AG08395 (cell line): ENCODE measurements at places on chromosomes 7 and 10.

- DNase-seq, result no peak
Observed at GRCh38 chr7:28731092-28731658, 227.0 kb downstream of the TRIL start.

GRCh38 chr7:153476166-153476565 lies 576.0 kb upstream of the DPP6 start:
- no peak for DNase-seq

DNA sequence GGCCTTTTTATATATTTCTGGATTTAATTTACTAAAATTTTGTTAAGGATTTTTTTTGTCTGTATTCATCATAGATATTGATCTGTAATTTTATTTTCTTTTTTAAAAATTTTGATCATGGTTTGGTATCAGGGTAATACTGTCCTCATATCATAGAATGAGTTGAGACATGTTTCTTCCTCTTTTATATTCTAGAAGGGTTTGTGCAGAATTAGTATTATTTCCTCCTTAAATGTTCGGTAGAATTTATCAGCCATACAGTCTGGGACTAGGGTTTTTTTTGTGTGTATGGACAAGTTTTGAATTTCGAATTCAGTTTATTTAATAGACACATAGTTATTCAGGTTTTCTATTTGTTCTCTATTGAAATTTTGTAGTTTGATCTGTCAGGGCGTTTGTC lies 54.0 kb downstream of the SHOC2 start:
- DNase-seq, result no peak

DNA sequence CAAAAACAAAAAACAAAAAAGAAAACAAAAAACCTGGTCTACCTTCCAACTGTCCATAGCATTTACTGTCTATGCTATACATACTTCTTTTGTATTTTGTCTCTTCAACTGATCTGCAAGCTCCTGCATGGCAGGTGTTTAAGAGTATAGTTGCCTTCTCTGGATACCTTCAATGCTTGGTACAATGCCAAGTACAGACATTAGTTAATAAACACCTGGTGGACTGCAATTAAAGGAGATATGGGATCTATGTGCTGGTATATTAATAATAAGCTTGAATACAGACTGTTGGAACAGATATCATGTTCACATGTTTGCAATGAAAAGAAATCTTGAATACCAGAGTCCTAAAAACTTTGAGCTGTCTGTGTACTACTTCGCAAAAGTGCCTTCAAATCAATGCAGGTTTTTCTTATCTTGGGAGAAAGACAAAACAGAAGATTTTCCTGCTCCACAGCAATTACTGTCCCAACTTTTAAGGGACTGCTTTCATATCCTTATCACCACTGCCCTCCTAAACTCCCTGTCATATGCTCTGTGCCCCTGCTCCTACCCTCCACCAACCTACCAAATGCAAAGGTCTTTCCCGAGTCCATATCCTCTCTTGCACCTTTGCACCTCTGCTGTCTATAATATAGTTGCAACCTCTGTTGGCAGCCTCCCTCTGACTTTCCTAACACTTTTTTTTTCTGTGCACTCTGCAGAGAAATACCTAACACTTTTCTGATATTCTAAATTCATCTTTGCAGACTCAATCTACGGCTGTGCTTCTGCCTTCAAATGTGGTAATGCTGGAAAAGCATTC lies 85.1 kb downstream of the DNMBP start:
- DNase-seq, result no peak

GRCh38 chr7:130921391-130922180 lies 187.6 kb upstream of the KLF14 start:
- DNase-seq, result peak; percentile 40

GRCh38 chr7:44259547-44260457 lies 59.0 kb downstream of the YKT6 start:
- peak; percentile 94 for DNase-seq

DNA sequence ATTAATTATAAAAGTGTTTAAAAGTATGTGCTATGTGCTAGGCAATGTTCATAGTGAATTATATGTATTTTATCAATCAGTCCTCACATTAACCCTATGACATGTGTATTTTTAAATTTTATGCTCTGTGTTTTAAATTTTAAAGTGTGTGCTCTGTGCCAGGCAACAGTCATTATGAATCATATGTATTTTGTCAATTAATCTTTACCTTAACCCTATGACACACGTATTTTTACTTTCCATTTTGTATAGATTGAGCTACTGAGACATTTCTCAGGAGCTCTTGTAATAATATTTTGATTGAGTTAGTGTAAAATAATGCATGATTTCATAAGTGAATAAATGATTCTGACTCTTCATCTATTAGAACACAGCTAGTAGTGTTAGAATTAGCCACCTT lies 117.8 kb downstream of the THSD7A start:
- no peak for DNase-seq

DNA sequence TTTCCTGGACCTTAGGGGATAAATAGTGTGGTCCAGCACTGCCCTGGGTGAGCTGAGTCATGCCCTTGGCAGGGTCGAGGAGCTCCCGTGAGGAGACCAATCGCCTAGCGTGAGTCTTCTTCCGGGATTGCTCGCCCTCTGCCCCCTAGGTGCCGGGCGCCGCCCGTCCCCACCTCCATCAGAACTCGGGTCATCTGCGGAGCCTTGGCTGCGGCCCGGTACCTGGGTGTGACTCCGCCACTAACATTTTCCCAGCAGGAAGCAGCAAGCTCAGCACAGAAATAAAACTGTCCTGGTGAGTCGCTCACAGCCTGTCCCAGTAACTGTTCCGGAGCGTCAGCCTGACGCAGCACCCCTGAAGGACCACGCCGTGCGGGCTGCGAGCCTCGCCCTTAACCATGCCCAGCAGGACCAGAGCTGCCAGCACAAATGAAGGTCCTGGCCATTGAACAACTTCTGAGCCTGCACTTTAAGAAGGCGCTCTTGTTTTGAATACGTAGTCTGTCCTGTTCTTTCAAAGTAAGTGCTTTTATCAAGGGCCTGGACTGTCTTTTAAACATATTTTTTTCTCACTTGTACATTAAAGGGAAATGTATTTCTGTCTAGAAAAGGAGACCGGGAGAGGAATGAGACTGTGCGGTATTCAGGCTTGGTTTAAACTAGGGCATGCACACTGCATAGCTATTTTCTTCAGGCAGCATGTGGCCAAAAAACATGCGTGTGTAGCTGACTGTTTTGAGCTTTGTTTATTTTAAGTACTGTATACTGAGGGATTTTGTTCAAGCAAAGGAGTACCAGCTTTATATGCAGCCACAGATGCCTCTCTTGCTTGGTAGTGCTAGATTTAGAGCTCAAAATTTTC lies 136.7 kb downstream of the HECW1 start:
- peak; percentile 88 for DNase-seq

- no peak for DNase-seq
Observed at GRCh38 chr10:71990706-71991269, 26.6 kb downstream of the CHST3 start.

GRCh38 chr10:52249850-52250395 lies 64.2 kb upstream of the DKK1 start:
- no peak for DNase-seq

DNA sequence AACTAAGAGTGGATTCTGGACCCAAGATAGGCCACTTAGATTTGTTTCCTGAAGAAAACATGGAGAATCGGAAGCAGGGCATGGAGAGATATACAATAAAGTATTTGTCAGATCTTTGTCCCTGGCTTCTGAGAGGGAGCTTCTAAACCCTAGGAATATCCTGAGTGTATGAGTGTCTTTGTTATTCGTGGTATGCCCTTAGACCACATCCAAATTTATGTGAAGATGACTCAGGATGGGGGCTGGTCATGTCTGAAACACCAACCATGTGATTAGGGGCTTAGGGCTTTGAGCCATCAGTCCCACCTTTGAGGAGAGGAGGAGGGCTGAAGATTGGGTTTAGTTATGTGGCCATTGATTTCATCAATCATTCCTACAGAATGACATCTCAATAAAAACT lies 69.7 kb upstream of the PLPP4 start:
- peak; percentile 73 for DNase-seq

- peak; percentile 39 for DNase-seq
Observed at GRCh38 chr10:21427804-21428481, 97.5 kb downstream of the SKIDA1 start.

DNA sequence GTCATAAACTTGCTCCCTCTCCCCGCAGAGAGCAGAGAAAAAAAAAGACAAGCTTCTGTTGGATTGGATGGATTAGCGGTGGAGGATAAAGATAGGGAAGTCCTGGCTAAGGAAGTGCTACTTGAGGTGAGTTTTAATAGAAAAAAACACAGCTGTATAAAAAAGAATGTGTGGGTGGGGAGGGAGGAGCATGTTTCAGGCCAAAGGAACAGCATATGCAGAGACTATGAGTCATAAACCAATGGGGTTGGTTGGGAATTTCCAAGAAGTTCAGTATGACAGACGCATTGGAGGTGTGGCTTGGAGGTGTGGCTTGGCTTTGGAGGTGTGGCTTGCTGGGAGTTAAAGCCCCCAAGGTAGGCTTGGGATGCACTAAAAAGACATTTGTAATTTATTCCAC lies 103.0 kb upstream of the LSM8 start:
- DNase-seq, result no peak

- no peak for DNase-seq
Observed at GRCh38 chr10:78164702-78165101, 131.0 kb downstream of the RPS24 start.

DNA sequence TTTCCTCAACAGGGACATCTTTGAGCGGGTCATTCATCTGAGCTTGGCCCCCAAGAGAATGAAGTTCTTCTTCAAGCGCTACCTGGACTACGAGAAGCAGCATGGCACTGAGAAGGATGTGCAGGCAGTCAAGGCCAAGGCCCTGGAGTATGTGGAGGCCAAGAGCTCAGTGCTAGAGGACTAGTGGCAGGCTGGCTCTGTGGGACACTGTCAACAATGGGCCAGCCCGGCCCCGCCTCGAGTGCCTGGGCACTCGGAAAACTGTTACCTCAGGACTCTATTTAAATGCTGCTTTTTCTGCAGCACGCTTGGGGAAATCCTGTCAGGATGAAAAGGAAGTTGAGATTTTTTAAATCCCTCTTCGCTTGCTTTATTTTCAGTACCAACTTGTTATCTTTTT lies 6.8 kb downstream of the CALHM2 start:
- DNase-seq, result no peak

- DNase-seq, result no peak
Observed at GRCh38 chr7:31113660-31114059, 61.6 kb downstream of the ADCYAP1R1 start.

GRCh38 chr10:68665841-68666240 lies 55.2 kb upstream of the CCAR1 start:
- peak; percentile 48 for DNase-seq

GRCh38 chr10:89670926-89671325 lies 25.9 kb upstream of the PANK1 start:
- peak; percentile 14 for DNase-seq

GRCh38 chr7:149022756-149023360 lies 5.4 kb downstream of the PDIA4 start:
- DNase-seq, result no peak

GRCh38 chr7:66641526-66641871 lies 12.8 kb downstream of the KCTD7 start:
- no peak for DNase-seq

- DNase-seq, result no peak
Observed at GRCh38 chr10:49279015-49279880, 19.7 kb upstream of the C10orf71 start.

DNA sequence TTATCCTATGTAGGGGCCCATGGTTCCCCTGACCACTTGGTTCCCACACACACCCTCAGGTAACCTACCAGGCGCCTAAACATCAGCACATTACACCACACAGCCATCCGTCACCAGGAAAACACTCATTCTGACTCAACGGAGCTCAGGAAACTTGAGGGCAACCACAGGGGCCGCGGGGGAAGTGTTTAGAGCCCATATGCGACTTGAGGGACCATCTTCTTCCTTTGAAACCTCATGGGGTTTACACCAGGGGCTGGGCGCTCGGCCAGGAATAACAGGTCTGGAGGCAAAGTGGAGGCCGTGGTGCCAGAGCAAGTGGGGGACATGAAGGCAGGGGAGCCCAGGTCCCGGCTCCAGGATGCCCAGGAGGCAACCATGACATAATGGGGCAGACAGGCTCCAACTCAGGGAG lies 1.5 kb downstream of the STX1A start:
- peak; percentile 65 for DNase-seq

DNA sequence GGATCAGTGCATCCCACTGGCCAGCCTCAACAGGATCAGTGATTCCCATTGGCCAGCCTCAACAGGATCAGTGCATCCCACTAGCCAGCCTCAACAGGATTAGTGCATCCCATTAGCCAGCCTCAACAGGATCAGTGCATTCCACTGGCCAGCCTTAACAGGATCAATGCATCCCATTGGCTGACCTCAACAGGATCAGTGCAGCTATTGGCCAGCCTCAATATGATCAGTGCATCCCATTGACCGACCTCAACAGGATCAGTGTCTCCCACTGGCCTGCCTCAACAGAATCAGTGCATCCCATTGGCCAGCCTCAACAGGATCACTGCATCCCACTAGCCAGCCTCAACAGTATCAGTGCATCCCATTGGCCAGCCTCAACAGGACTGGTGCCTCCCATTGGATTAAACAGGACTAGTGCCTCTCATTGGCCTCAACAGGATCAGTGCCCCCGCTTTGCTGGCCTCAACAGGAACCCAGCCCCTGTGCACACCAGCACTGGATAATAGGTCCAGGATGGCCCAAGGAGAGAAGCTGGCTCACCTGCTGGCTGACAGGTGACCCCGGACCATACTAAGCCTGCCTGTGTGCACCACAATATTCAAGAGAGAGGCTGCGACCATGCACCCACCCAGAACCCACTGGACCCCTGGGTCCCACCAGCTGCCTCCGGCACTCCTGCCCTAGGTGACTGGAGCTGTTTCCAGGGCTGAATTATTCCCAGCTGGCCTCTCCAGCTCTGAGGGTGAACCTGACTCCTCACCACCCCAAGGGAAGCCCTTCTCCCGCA lies 59.9 kb downstream of the PDGFA start:
- DNase-seq, result no peak

DNA sequence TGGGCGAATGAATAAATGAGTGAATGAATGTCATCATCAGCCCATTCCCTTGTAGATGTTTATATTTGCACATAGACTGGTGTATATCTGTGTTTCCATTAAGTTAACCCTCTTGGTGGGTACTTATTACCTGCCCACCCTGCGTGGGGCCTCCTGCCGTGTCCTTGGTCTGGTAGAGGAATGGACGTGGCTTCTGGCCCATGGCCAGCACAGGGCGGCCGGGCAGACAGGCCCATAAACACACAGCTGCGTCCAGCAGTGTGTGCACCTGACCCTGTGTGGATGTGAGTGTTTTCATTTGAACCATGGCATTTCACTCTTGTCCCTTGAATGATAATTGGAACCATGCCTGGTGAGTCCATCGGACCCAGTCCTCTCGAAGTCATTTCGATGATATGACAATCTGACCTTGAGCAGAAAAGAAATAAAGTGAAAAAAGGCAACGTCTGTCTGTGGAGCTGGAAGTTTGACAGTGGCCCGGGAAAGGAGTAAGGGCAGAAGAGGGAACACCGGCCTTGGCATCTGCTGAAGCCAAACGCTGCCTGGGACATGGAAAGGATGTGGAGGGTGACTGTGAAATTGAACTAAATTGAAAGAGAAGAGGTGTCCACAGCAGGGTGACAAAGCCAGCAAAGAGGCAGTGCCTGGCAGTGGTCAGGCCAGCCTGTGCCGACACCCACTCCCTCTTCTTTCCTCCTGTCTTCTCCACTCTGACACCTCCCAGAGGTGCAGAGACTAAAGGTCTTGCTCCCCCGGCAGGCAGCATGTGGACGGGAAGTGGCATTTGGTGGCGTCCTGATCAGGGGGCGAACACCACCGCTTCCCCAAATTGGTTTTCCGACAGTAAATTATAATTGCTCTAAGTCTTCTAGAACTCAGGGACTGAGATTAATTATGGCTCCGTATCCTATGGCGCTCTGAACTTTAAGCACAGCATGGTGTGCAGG lies 199.0 kb upstream of the ZMIZ1 start:
- no peak for DNase-seq
